Inflammatory macrophage treated with lipopolysaccharide for 1 hour (primary cell): ENCODE measurements at places on chromosomes 7 and 10.

GRCh38 chr10:36114141-36114540, 472.0 kb upstream of the FZD8 start:
- no peak for DNase-seq

GRCh38 chr10:88835096-88835909, 16.3 kb downstream of the ANKRD22 start:
- DNase-seq: peak; percentile 88

- DNase-seq: no peak
Observed at GRCh38 chr7:11613292-11613930, 218.6 kb downstream of the THSD7A start.

DNA sequence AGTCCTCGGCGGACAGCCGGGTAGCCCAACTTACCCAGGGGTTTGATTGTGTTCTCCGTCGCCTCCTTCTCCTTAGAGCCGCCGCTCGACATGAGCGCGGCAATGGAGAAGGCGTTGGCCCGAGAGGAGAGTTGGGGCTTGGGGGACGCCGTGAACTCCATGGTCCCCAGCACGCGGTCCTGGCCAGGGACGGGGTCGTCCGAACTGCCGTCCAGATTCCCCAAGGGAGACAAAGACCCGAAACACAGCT, 515 bp downstream of the TBX20 start:
- DNase-seq: no peak

DNA sequence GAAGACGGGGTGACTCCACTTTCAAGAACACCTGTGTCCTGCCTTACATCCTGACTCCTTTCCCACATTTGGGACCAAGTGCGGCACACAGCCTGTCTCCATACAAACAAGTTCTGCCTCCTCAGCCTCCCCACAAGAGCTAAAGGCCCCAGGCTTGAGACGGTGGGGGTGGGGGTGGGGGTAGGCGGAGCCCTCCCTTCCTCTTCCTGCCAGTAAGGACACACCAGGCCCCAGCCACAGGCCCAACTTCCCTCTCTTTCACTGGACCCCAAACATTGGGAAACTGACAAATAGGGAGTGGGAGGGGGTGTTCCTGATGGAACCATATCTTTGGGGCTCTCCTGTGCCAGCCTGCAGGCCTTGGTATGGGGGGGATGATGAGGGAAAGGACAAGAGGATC, 4.6 kb downstream of the CDK5 start:
- DNase-seq: peak; percentile 47

DNA sequence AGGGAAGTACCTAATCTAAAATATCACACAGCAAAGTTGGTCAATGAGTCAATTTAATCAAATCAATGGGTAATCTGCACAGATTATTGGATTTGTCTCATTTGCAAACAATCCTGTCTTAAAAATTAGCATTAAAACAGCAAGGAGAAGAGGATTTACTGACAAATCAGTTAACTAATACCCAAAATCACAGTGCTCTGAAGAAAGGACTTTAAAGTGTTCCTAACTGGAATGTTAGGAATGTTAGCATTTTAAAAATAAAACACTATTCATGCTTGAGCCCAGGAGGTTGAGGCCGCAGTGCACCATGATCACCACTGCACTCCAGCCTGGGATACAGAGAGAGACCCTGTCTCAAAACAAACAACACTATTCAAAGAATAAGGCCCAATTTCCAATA, 83.1 kb downstream of the CHCHD3 start:
- no peak for DNase-seq

DNA sequence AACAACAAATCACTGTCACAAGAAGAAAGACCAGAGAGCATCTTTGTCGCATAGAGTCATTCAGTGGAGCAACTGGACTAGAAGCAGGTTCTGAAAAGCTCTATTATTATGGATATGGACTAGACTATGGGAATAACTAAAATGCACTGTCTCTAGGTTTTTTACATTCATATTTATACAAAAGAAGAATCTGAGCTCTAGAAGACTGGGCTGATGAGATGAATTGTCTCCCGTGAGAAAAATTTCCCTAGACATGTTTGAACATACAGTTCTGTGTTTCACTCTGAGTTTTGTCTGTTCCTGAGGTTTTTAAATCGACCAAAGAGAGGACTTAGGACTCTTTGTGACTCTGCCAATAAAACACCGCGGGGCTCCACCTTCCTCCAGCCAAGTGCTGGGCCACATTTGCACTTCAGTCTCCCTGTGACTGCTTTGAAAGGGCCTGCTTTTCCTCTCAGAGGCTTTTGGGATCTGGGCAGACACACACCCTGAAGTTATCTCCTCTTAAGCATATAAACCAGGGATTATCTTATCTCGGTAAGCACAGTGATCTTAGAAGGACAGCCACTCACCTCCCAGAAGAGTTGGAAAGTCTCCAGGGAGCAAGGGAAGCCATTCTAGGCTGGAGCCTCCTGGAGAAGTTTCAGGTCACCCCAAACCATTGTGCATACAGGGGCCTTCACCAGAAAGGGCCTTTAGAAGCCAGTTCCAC, 101.0 kb upstream of the JCAD start:
- DNase-seq: no peak

GRCh38 chr7:99919814-99920112, 433 bp upstream of the TRIM4 start:
- DNase-seq: no peak

DNA sequence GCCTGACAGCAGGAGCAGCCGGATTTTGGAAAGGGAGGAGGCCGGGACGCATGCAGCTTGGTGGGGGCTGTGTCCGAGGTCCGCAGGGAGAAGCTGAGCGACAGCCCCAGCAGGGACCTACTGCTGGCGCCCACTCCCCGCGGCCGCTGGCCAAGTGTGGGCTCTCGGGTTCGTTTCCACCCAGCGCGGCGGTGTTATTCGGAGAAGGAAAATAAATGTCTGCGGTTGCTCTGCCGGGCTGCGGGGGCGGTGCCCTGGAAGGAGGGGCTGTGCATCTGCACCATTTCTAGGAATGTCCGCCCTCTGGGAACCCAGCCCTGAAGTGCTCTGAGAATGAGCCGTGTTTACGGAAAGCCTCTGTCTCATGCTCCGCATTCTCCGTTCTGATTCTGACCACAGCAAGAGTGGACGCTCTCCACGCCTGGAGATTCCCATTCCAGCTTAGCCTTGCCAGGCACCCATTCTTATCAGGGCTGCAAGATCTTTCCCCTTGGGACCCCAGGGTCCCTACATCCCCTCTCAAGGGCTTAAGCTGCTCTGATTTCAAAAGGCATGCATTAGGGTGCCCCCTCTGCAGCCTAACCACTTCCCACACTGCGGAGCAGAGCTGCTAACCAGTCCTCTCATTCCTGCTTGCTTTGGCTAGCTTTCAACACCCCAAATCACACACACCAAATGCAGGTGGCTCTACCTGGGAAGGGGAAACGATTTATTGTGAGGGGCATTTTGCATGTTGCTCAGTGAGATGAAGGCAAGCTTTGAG, 256.6 kb upstream of the GLI3 start:
- no peak for DNase-seq

GRCh38 chr7:139887992-139888481, 59.0 kb downstream of the TBXAS1 start:
- DNase-seq: peak; percentile 90

GRCh38 chr10:70090951-70091350, 38.3 kb downstream of the MACROH2A2 start:
- no peak for DNase-seq

- DNase-seq: no peak
Observed at GRCh38 chr10:34408381-34408780, 406.7 kb downstream of the PARD3 start.

DNA sequence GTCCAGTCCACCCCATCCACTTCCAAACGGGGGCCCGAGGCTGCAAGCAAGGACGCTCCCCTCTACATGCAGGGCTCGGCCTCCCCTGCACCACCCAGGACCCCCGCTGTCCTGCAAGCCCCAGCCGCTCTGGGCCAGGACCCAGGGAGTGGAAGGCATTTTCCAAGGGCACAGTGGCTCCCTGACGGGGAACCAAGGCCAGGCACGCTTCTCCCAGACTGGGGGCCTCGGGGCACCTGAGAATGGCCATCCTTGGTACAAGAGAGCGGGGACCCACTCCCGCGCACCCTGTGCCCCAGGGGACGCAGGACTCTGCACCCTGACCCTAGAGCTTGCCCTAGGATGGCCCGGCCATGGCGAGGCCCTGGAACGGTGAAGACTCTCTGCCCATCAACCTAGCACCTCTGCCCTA, 545 bp upstream of the AKR1E2 start:
- no peak for DNase-seq

- DNase-seq: no peak
Observed at GRCh38 chr10:129771576-129771975, 192.5 kb downstream of the EBF3 start.

- no peak for DNase-seq
Observed at GRCh38 chr7:117990834-117991233, 117.6 kb upstream of the CTTNBP2 start.

GRCh38 chr7:90483251-90483650, 13.8 kb downstream of the PTTG1IP2 start:
- no peak for DNase-seq

DNA sequence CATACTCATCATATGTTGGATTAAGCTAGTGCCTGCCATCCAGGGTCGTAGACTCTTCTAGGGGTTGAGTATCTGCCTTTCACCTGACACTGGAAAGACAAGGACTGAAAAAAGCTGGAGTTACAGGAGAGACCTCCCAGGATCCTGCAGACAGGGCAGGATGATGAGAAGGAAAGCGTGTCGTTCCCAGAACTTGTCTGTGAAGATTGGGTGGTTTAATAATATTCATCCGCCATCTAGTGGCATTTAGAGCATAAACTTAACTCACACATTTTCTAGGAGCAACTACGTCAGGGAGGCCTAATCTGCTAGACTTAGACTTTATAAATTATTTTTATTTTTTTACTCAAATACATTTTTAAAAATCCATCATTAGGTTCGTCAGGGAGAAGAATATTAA, 59.6 kb downstream of the ADRB1 start:
- DNase-seq: peak; percentile 38

GRCh38 chr10:123044391-123044790, 35.6 kb downstream of the ACADSB start:
- no peak for DNase-seq

GRCh38 chr7:24717247-24717622, 40.0 kb downstream of the GSDME start:
- DNase-seq: no peak

GRCh38 chr10:28807760-28808613, 130.7 kb downstream of the BAMBI start:
- DNase-seq: no peak

DNA sequence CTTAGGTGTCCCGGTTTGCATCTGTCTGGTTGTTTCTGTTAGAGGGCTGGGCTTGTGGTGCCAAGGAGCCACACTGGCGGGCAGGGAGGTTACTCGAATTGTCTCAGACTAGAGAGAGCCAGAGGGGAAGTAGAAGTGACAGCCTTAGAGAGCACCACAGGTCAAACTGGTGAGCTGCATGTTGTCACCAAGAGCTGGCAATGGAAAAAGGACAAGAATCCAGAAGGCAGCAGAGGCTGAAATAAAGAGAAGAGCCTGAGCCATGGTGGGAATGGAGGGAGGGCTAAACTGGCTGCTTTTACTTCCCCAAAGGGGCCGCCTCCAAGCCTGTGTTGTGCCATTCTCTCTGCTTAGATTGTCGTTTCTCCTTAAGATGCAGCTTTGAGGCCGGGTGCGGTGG, 31.1 kb upstream of the RHBDD2 start:
- DNase-seq: peak; percentile 65

DNA sequence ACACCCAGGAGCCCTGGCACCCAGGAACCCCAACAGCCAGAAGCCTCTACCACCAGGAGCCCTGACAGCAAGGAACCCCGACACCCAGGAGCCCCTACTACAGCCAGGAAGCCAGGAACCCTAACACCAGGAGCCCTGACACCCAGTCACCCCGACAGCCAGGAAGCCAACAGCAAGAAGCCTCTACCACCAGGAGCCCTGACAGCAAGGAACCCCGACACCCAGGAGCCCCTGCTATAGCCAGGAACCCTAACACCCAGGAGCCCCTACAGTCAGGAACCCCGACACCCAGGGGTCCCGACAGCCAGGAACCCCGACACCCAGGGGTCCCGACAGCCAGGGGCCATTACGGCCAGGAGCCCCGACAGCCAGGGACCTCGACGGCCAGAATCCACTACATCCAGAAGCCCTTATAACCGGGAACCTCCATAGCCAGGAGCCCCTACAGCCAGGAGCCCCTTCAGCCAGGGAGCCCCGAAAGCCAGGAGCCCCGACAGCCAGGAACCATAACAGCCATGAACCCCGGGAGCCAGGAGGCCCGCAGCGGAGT, 440 bp upstream of the GLRX3 start:
- DNase-seq: no peak

DNA sequence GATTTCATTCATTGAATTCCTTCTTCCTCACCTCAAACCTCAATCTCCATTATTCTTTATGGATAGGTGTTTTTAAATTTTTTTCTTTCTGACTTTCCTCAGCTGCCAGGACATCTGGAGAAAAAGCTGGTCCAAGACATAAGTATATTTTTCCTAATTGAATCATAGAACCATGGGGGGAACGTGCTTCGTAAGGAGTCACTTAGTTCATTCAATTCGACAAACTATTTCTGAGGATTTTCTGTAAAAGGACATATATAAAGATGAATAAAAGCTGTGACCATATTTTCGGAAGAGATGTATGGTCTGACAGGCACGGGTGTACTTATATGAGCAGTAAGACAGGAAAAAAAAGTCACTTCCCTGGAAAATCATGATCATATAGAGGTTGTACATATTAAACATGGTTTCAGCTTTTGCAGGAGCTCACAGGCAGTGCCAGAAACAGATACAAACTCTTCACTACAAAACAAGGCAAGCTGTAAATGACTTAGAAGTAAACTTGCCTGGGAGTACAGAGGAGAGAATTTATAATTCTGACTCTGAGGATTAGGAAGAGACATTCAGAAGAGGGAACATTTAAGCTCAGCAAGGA, 88.2 kb upstream of the EGR2 start:
- DNase-seq: no peak

DNA sequence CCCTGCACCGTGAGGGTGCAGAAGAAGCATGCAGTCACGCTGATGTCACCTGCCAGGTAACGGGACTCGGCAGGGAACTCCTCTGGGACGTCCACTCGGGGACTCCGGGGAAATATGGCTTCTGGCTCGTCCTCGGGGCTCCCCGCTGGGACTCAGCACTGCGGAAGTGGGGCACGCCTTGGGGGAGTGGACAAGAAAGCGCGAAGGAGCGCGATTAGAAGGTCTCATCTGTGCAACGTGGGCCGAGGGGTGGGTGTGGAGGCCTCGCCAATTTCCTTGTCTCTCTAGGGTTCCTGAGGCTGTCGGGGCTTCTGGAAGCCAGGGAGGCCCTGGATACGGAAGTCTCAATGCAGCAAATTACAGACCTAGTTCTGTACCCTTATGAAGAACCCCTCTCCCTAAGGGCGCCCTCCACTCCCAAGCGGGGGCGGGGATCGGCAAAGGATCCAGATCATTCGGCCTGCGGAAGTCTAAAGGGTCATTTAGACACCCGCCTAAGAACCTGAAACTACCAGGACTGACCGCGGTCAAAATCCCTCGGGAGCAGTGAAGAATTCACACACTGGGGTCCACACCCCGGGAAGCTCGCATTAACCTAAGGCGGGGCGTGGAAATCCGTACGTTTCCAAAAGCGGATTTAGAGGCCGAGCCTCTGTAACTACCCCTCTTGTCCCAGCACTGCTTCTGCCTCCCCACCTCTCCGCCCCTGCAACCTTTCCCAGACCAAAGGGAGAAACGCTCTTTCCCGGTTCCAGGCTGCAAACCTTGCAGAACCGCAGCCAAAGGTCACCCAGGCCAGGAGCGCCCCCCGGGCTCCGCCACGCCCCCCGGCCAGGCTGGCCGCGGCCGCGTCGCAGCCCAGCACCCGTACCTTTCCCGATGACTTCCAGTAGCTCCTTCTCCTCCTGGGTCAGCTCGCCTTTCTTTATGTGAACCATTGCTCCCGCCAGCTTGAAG, 640 bp downstream of the ANKMY2 start:
- peak; percentile 59 for DNase-seq

- no peak for DNase-seq
Observed at GRCh38 chr7:113085781-113086390, 741 bp downstream of the GPR85 start.
